ENCODE measurements at places on chromosomes 5 and 9. TPM values are rescaled to one million over a fixed set of nuclear protein-coding genes. Genes with fewer than 3 reads are reported as not detected.

DNA sequence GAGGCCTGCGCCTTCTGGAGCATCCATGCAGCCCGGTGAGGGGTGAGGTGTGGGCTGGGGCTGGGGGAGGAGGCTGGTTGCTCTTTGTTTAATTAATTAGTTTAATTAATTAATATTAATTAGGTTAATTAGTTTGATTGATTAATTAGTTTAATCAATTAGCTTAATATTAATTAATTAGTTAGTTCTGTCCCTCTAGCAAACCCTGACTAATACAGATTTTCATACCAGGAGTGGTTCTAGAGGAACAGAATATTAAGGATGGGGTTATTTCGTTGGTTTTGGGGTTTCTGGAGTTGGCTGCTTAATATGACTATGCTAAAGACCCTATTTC lies 14.1 kb upstream of the BARX1 start:
- H3K27ac ChIP-seq, result no peak overlapping the region
- DNase-seq, result no peak
- no peaks in the 10 kb centered on the region for H3K36me3 ChIP-seq
- H3K27me3 ChIP-seq, result peaks cover 33% of the 10 kb centered on the region

DNA sequence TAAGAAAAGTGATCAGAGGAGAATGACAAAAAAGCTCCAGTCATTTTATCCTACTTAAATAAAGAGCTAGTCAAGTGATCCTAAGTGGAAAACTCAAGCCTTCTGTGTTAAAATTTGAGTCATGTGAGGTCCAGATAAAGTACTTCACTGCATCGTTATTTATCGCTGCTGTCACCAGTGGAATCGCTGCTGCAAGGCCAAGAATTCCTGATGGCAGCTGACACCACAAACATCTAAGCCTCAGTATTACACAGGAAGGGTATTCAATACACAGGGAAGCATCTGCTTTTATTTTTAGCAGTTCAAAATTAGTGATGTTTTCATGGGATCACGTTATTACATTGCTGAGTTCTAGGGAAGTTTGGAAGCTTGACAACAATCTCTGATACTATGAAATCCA lies 190.3 kb downstream of the GOLPH3 start:
- no peak overlapping the region for H3K27ac ChIP-seq
- H3K4me1 ChIP-seq, result no peaks in the 10 kb centered on the region
- no peak for DNase-seq
- H3K4me3 ChIP-seq, result no peak overlapping the region
- peaks cover 13% of the 10 kb centered on the region for H3K36me3 ChIP-seq

DNA sequence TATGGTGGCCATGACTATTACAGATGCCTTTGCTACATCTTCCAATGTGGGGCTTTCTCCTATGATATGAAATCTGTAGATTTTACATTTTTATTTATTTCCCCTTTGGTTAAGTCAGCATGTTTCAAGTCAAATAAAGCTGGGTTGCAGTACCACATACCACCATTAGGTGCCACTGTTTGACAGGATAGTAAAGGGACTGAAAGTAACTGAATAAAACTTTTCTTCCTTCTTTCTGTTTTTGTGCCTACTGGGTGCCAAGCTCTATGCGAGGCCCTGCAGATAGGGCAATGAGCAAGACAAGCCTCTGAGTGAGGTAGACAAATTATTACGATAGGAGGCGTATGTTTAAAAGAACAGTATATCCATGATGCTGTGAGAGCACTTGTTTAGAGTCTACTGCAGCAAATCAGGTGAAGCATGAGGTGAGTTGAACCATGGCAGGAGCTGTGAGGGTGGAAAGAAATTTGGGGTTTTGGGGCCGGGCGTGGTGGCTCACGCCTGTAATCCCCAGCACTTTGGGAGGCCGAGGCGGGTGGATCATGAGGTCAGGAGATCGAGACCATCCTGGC lies 64.8 kb downstream of the GDNF start:
- no peak for DNase-seq
- no peak overlapping the region for H3K27ac ChIP-seq
- H3K36me3 ChIP-seq, result no peaks in the 10 kb centered on the region
- H3K4me1 ChIP-seq, result no peaks in the 10 kb centered on the region
- H3K4me3 ChIP-seq, result no peak overlapping the region

- DNase-seq, result no peak
- no peak overlapping the region for H3K27ac ChIP-seq
- no peak overlapping the region for H3K4me3 ChIP-seq
- no peaks in the 10 kb centered on the region for H3K36me3 ChIP-seq
- H3K27me3 ChIP-seq, result no peaks in the 10 kb centered on the region
Measured at GRCh38 chr9:21056931-21057330, 20.8 kb downstream of the IFNB1 start.

The FOXD4L6 gene
- not detected for polyA plus RNA-seq

- DNase-seq, result no peak
- H3K27ac ChIP-seq, result no peak overlapping the region
- H3K4me1 ChIP-seq, result peaks cover 22% of the 10 kb centered on the region
- H3K4me3 ChIP-seq, result peak overlapping the region; percentile 16
- no peaks in the 10 kb centered on the region for H3K36me3 ChIP-seq
- no peaks in the 10 kb centered on the region for H3K27me3 ChIP-seq
Measured at GRCh38 chr9:100601216-100601615, 23.3 kb downstream of the CAVIN4 start.

GRCh38 chr5:80698369-80698768 lies 43.6 kb upstream of the DHFR start:
- H3K4me3 ChIP-seq, result no peak overlapping the region
- H3K4me1 ChIP-seq, result peaks cover 15% of the 10 kb centered on the region
- no peak overlapping the region for H3K27ac ChIP-seq
- no peaks in the 10 kb centered on the region for H3K27me3 ChIP-seq

GRCh38 chr5:34608859-34609648 lies 47.1 kb upstream of the RAI14 start:
- H3K4me1 ChIP-seq, result no peaks in the 10 kb centered on the region
- no peak overlapping the region for H3K4me3 ChIP-seq
- H3K27ac ChIP-seq, result no peak overlapping the region
- no peak for DNase-seq
- peaks cover 8% of the 10 kb centered on the region for H3K27me3 ChIP-seq

GRCh38 chr9:134403682-134404301 lies 77.5 kb downstream of the RXRA start:
- no peaks in the 10 kb centered on the region for H3K27me3 ChIP-seq
- peak; percentile 35 for DNase-seq
- no peaks in the 10 kb centered on the region for H3K36me3 ChIP-seq
- H3K27ac ChIP-seq, result peak overlapping the region; percentile 88
- peaks cover 21% of the 10 kb centered on the region for H3K4me1 ChIP-seq

DNA sequence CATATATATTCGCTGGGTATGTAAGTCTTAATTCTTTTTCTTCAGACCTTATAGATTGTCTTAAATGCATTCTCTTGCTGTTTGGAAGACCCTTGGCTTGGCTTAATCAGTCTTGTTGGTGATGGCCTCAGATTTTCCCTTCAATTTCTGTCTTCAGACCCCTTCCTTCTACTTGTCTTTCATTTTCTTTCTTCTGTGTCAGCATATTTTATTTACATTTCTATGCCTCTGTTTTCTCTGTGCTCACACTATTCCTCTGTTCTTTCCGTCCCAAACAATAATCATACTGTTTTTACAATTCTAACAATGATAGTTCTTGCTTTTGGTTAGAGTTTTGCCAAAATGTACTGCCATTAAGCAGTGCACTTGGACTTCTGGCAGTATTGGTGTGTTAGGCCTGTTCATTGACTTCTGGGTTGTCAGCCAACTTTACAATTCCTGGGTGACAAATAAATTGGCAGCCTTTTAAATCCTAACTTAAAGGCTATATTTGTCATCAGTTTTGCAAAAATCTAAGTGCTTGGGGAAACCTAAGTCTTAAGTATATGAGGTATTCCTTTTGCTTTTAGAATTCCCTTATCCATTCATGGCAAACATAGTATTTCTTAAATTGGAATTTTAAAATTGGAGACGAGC lies 8.0 kb downstream of the SRFBP1 start:
- H3K27me3 ChIP-seq, result no peaks in the 10 kb centered on the region
- peaks cover 23% of the 10 kb centered on the region for H3K4me1 ChIP-seq
- H3K4me3 ChIP-seq, result no peak overlapping the region
- H3K36me3 ChIP-seq, result peaks cover 5% of the 10 kb centered on the region
- no peak overlapping the region for H3K27ac ChIP-seq

DNA sequence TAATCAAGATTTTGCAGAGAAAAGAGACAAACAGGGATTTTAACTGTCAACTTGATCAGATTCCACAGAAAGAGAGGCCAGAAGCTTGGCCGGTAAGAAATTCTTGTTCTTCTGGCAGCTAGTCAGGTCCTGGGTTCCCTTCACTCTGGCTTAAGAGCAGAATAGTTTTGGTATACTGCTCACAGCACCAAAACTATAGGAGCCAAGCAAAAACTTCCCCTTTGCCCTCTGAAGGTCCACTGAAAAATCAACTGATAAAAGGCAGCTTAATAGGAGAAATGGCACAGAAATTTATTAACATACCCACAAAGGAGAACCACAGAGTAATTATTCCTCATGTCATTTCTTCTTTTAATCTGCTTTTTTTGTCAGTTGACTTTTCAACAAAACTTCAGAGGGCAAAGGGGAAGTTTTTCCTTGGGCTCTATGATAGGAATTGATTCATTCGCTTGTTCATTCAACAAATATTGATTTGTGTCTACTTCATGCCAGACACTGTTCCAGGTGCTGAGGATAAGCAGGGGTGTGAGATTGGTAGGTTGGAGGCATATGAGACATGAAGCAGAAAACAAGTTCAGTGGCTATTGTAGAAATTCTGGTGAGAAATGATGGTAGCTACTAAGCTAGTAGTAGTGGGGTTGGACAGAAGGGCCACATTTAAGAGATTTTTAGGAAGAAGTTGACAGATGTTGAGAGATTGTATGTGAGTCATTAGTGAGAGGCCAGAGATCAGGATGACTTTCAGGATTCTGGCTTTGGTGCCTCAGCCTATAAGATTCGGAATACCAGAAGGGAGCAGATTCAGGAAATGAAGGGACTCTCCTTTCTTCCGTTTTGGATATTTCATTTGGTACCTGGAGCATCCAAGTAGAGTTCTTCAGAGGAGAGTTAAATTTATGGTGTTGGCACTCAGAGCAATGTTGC lies 20.6 kb upstream of the NNT start:
- H3K4me1 ChIP-seq, result no peaks in the 10 kb centered on the region
- H3K27me3 ChIP-seq, result no peaks in the 10 kb centered on the region
- H3K4me3 ChIP-seq, result no peak overlapping the region
- DNase-seq, result no peak
- H3K27ac ChIP-seq, result no peak overlapping the region
